RWPE1 (cell line): ENCODE measurements at places on chromosomes 1 and 21.
A peak's percentile ranks its signal among the peaks of the same experiment; 100 is the strongest.

- DNase-seq = no peak
Observed at GRCh38 chr1:233242827-233243483, 52.6 kb downstream of the PCNX2 start.

GRCh38 chr1:150765296-150765976 lies at the start of gene CTSS:
CTSS (minus strand) TSS chr1:150765778; CDS start chr1:150764763, 1,015 bp downstream.
- DNase-seq = no peak

- DNase-seq = no peak
Observed at GRCh38 chr21:19256934-19257660, 853.5 kb upstream of the TMPRSS15 start.

DNA sequence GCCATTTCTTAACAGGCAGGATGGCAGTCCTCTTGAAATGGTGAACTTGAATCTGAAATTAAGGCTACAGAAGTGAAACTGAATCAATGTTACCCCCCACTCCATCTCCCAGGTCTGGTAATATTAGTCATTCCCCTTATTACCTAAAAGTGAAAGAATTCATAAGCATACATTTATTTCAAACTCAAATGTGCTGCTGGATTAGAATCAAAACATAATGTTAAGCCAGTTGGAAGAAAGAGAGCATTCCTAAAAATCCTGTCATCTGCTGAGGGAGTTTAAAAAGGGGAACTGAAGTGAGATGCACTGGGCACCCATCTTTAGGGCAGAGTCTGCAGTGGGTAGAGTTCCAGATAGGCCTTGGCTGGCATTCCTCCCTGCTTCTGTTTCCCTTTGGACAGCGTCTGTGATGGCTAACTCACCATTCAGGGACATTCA lies 17.4 kb downstream of the KIAA0319L start:
- DNase-seq = no peak

DNA sequence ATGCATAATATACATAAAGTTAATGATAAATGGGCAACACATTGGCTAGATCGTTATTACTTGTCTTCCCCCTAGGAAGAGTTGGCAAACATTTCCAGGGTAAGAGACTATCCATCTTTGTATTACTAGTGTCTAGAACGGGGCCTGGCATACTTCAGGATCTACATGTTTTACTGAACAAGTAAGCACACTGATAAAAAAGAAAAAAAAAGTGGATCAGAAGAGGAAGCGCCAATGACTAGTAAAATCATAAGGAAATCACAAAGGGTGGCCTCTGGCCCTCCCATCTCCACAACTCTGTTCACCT lies 482 bp downstream of the TM2D1 start:
- no peak for DNase-seq

- DNase-seq = no peak
Observed at GRCh38 chr1:24427545-24427862, 11.9 kb downstream of the NIPAL3 start.

DNA sequence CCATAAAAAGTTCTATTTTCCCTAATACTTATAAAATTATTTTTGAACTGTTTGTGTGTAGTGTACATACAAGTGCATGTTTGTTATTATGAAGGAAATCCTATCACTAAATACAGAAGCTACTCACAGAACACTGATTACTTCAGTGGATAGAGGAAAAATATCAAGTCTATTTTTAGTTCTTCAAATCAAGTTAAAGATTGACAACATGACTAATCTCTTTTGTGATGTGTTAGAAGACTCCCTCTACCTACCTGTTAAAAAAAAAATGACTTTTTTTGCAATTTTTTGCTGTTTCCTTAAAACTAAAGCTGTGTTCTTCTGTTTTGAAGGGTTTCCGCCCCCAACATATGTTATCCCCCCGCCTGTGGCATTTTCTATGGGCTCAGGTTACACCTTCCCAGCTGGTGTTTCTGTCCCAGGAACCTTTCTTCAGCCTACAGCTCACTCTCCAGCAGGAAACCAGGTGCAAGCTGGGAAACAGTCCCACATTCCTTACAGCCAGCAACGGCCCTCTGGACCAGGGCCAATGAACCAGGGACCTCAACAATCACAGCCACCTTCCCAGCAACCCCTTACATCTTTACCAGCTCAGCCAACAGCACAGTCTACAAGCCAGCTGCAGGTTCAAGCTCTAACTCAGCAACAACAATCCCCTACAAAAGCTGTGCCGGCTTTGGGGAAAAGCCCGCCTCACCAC lies 45.5 kb downstream of the NCF2 start:
- DNase-seq = no peak

- no peak for DNase-seq
Observed at GRCh38 chr21:41837756-41838297, 41.3 kb downstream of the PRDM15 start.

GRCh38 chr1:3313576-3313950 lies 140.9 kb upstream of the ARHGEF16 start:
- peak; percentile 32 for DNase-seq

- no peak for DNase-seq
Observed at GRCh38 chr1:184836934-184837895, 82.6 kb upstream of the EDEM3 start.

- DNase-seq = no peak
Observed at GRCh38 chr1:218866507-218866906, 307.2 kb upstream of the LYPLAL1 start.
